Hematopoietic multipotent progenitor cell treated with erythropoietin and hydrocortisone succinate and interleukin-3 and kit ligand, for 6 days (in vitro differentiated cells): ENCODE measurements at places on chromosomes 5 and 9.

DNA sequence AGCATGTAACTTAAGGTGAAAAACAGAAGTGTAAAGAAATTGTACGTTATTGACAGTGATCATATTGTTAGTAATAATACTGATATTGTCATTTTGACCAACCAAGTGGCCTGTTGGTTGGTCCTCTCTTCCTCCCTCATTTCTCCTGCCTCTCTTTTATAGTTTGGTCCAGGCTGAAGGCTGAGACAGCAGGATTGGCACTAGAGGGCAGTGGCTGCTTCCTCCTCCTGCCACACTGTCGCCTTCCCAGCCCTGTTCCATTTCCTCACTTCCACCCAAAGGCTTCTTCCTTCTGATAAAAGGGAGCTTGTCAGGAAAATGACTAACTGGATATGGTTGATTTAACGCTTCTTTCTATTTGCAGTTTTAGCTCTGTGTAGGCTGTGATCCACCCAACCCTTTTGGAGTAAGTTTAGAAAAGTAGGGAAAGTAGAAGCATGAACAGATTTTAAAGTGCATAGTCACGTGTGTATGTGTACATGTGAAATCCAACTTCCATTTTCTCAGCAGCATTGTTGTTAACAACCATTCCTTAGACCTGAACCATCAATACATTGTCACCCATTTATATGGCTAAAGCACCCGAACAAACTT, 35.6 kb downstream of the PTCD2 start:
- DNase-seq, result peak; percentile 16

GRCh38 chr5:38607396-38607795, 51.0 kb upstream of the LIFR start:
- DNase-seq, result peak; percentile 40

- no peak for DNase-seq
These were observed 694.3 kb downstream of the BRINP1 start for GRCh38 chr9:118674942-118675341.

DNA sequence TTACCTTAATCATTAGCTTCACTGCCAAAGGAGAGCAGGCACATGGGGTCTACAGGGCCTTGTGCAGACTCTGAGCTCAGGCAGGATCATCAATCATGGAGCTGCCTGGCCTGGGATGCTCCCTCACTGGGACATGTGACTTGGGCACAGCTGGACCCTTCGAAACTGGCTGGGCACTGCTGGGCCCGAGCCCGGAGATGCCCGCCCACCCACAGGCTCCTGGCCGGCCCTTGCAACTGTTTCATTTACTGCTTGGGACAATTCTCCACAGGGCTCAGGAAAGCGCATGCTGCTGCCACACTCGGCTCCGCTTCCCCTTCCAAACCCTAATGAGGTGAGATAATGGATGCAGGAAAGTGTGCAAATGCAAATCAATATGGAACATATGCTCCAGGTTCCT, 387.5 kb downstream of the TRIM36 start:
- no peak for DNase-seq

- no peak for DNase-seq
These were observed 18.4 kb downstream of the ENC1 start for GRCh38 chr5:74622122-74622521.

GRCh38 chr9:109002141-109002540, 11.2 kb downstream of the CTNNAL1 start:
- DNase-seq, result no peak

GRCh38 chr5:13251623-13252376, 692.7 kb downstream of the DNAH5 start:
- peak; percentile 41 for DNase-seq

- no peak for DNase-seq
These were observed 81.1 kb downstream of the PJA2 start for GRCh38 chr5:109328626-109329025.

GRCh38 chr5:59607138-59607765, 286.3 kb downstream of the PDE4D start:
- DNase-seq, result no peak

GRCh38 chr9:27377147-27377807, 80.3 kb upstream of the EQTN start:
- DNase-seq, result no peak

- DNase-seq, result no peak
These were observed 23.9 kb downstream of the ADAMTS2 start for GRCh38 chr5:179321206-179321987.

GRCh38 chr9:135616619-135617537, 22.5 kb downstream of the GLT6D1 start:
- no peak for DNase-seq
